ENCODE measurements at places on chromosomes 7 and 10.

GRCh38 chr10:67250686-67251085 is 324.9 kb downstream of the LRRTM3 start:
- DNase-seq = no peak

DNA sequence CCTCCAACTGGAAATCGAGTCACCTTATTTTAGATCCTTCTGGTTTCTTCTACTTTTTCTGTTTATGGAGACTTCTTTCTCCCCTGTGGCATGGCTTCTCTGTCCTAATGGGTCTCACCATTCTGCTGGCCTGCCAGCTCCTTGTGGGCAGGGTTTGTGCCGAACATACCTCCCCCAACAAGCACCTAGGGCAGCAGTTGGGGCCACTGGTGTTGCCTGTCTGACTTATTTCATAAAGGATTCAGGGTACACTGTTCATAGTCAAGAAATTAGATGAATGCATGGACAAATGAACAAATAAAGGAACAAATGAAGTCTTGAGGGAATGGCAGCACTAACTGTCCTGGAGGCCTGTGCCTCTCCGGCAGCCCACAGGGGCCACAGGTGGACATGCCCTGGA is 55.6 kb upstream of the DOCK1 start:
- DNase-seq = no peak

GRCh38 chr10:110723224-110723891 is 79.2 kb downstream of the RBM20 start:
- no peak for DNase-seq

DNA sequence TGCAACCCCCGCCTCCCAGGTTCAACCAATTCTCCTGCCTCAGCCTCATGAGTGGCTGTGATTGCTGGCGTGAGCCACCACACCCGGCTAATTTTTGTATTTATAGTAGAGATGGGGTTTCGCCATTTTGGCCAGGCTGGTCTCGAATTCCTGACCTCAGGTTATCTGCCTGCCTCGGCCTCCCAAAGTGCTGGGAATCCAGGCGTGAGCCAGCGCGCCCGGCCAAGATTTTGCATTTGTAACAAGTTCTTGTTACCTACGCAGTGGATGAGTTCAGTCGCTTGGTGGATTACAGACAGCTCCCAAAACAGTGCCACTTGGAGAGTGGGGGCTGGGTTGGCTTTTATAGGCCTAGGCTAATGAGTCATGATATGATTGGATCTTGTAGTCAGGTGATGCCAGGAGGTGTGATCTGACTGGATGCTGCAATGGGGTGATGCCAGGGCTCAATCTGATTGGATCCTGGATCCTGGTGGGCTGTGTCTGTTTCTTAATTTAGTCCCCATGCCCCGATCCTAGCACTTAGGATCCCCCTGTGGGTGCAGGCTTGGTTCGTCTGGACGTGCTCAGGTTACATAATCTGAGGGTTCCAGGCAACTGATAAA is 20.3 kb downstream of the SBDS start:
- DNase-seq = no peak
